EL (cell line): ENCODE measurements at places on chromosomes 5 and 9.
A peak's percentile ranks its signal among the peaks of the same experiment; 100 is the strongest.

DNA sequence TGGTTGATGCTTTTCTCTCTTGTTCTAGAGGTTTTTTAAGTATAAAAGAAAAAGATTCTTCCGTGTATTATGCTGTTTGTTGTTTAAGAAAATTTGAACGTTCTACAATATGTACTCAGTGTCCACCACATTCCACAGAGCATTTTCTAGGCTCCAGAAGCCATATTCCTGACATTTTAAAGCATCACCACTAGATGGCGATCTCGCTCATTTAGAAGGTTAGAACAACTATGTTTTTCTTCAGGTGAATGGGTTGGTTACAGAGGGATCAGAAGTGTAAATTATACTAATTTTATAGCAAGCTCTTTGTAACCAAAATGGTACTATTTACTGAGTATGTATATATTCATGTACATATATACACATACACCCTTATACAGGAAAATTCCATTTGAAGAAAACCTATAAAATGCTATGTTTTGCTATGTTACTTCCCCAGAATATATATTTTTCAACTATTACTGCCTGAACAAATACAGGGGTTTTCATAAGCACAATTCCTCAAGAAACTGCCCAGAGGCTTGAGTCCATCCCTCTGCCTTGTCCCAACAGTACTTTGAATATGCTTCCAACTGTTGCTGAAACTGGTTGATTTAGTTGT, 284.3 kb downstream of the CCDC171 start:
- DNase-seq, result peak; percentile 67

- DNase-seq, result no peak
These were observed 4.2 kb upstream of the SEMA4D start for GRCh38 chr9:89502038-89502601.

DNA sequence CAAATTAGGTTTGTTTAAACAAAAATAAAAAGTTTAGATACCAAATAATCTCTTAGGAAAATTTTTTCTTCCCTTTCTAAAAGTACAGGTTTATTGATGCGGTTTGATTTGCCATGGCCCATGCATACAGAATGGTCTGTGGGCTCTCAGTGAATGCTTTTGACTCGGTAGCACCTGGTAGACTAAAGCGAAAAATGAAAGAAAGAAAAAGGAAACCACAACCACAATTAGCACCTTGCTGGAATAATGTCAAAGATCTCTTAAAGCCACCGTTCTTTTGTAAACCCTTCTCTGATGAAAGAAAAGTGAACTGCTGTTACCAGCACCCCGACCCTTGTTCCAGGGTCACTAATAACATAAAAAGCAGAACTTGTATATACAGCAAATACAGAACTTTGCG, 157.9 kb downstream of the NFIB start:
- DNase-seq, result no peak

DNA sequence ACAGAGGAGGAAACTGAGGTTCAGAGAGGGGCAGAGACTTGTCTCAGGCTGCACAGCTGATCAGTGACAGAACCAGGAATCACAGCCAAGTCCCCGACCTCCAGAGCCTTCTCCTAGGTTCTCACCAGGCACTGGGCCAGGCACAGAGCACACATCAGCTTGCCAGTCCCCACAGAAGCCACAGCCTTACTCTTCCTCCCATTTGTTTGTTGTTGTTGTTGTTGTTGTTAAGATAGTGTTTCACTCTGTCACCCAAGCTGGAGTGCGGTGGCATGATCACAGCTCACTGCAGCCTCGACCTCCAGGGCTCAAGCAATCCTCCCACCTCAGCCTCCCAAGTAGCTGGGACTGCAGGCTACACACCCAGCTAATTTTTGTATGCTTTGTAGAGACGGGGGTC, 41.4 kb downstream of the NAIF1 start:
- DNase-seq, result no peak

- peak; percentile 73 for DNase-seq
These were observed 43.6 kb downstream of the ROPN1L start for GRCh38 chr5:10485142-10485795.

GRCh38 chr5:36870399-36871040, 6.0 kb upstream of the NIPBL start:
- DNase-seq, result peak; percentile 72

- peak; percentile 62 for DNase-seq
These were observed 31.7 kb upstream of the KCNMB1 start for GRCh38 chr5:170420806-170421412.

- DNase-seq, result no peak
These were observed 63.7 kb upstream of the PRR16 start for GRCh38 chr5:120400356-120400755.

DNA sequence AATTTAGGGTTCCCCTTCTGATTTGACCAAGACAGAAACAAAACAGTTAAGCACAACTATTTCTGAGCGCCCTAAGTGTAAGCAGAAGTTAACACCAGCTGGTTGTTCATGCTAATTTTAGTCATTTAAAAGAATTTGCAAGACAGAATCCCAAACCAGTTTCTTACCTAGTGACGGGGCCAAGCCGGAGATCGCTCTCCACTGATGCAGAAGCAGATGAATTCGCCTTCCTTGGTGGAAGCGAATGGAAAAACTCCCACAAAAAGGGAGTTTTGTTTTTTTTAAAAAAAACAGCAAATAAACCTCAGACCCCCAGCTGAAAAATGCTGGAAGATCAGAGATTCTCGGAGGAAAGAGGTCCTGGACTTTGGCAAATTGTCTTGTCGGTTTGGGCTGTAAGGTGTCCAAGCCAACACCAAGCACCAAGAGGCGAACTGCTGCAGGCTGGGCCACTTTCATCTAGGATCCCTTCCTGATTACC, 47.4 kb upstream of the GLDC start:
- no peak for DNase-seq

GRCh38 chr5:45336464-45336863, 359.7 kb downstream of the HCN1 start:
- no peak for DNase-seq

- DNase-seq, result no peak
These were observed 238.4 kb downstream of the NR2F1-AS1 start for GRCh38 chr5:93342563-93343061.

DNA sequence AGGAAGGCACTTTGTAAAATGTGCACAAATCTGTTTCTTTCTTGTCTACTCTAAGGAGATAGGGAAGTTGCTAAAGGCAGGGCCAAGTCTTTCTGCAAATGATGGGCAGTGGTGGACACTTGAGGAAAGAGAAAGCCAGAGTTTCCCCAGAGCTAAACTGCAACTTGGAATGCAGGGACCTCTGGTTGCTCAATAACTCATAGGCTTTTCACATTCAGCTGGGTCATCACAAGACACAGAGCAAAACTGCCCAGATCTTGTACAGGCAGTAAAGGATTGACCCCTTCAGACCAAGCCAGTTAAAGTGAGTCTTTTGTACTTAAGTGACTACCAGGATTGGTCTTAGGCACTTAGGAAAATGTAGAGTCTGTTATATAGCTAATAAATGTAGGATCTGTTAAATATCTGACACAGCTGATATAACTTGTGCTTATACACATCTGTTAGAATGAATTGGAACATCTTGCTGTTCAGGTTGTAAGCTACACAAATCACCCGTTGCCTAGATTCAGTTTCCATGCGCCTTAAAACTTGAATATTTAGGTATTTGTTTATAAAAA, 13.5 kb upstream of the AGXT2 start:
- peak; percentile 48 for DNase-seq

GRCh38 chr9:90578126-90578815, 64.4 kb downstream of the DIRAS2 start:
- DNase-seq, result no peak

GRCh38 chr9:98610211-98610610, 98.5 kb downstream of the GABBR2 start:
- DNase-seq, result no peak

DNA sequence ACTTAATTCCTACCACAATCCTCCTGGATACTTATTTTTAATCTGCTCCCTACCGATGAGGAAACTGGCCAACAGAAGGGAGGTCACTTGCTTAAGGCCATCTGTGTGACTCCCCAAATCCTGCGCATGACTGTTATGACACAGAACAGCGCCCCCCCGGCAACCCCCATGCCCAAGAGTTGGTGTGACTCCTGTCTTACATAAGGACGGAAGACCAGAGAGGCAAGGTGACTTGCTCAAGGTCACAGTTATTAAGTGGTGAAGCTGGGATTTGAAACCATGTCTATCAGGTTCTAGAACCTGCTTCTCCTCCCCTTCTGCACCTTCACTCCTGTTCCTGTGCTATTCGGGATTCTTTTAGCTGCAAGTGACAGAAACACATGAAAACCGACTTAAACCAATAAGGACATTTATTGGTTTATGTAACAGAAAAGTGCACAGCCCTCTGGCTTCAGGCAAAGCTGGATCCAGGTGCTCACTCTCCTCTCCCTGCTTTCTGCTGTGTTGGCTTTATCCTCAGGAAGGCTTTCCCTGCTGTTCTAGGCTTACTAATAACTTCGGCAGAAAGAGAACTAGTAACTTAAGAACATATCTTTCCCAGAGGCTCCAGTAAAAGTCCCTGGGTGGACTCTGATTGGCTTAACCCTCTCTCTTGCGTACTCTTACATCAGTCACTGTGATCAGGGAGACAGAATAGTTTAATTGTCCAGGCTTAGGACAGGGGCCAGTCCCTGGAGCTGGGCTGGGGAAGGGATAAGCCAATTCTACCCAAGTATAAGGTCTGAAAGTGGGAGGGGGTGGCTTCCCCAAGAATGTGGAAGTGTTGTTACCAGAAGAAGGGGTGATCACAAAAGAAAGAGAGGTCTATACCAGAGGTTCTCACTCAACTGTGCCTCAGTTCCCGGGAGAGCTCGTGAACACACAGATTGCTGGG, 43.7 kb downstream of the FGF18 start:
- DNase-seq, result no peak

- peak; percentile 74 for DNase-seq
These were observed 5.3 kb downstream of the SLC36A3 start for GRCh38 chr5:151298063-151298855.

DNA sequence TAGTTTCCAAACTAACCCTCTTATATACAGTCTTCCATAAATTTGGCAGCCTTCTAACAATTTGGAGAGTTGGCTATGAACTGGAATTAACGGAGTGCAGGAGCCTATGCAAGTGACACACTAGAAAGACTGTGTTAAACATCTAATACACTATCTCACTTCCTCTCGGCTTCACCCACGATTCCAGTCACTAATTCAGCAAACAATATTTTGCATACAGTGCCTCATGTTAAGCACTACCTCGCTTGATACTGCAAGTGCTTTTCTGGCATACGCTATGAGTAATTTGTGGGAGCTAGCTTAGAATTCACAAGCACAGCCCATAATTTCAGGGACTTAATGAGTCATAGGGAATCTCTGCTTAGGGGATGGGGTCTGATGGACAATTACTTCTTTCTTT, 102.5 kb downstream of the ST8SIA4 start:
- no peak for DNase-seq

- no peak for DNase-seq
These were observed 52.0 kb downstream of the SLC44A1 start for GRCh38 chr9:105296445-105296844.

- DNase-seq, result no peak
These were observed 166.0 kb upstream of the IRX2 start for GRCh38 chr5:2917524-2917923.

- DNase-seq, result no peak
These were observed 163.4 kb downstream of the RGS3 start for GRCh38 chr9:113626735-113627495.

DNA sequence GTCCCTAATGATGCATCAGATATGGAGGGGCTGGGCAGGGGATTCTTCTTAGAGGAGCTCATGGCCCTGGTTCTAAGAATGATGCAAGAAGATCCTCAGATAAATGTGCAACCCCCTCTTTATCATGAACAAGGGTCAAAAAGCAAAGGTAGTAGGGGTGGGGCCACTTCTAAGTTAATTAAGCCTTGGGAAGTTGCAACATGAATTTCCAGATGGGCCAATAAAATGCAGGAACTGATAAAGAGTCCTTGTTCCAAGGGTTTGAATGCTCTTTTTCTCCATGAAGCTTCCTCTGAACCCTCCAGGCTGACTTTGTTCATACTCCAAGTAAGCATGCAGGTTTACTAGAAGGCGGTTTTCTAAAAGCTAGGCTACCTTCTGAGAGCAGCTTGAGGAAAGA, 25.6 kb downstream of the PCA3 start:
- no peak for DNase-seq

DNA sequence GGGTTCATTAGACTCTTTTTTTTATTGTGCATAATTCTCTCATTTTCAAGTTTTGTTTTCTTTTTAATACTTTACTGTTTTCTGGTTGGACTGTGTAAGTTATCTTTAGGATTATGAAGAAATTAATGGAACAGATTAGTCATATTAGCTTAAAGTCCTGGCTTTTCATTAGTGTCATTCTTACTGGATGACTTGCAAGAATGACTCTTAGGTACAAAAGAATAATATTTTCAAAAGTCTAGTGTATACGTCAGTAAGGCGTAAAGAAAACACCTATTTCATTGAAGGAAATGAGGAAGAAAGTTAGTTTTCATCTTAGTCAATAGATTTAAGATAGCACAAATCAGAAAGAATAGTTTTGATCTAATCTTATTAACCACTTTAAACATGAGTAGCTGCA, 20.4 kb downstream of the UHRF2 start:
- DNase-seq, result peak; percentile 35

DNA sequence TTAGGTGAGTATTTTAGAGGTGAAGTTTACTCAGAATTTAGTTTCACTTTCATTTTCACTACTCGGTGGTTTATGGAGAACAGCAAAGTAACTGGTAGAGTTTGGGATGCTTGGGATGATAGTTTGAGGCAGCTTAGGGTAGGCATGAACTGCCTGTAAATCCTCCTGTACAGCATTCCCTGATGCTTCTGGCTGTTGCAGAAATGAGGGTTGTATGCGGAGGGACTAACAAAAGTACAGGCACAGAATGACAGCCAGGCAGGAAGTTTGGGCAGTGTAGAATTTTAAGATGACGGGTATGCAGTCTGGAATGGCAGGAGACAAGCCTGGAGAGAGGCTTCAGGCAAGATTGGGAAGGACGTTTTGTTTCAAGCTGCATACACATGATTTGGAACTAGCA, 48.0 kb upstream of the FAM120AOS start:
- peak; percentile 40 for DNase-seq

GRCh38 chr5:121221483-121221882, 630.2 kb upstream of the FTMT start:
- DNase-seq, result no peak

DNA sequence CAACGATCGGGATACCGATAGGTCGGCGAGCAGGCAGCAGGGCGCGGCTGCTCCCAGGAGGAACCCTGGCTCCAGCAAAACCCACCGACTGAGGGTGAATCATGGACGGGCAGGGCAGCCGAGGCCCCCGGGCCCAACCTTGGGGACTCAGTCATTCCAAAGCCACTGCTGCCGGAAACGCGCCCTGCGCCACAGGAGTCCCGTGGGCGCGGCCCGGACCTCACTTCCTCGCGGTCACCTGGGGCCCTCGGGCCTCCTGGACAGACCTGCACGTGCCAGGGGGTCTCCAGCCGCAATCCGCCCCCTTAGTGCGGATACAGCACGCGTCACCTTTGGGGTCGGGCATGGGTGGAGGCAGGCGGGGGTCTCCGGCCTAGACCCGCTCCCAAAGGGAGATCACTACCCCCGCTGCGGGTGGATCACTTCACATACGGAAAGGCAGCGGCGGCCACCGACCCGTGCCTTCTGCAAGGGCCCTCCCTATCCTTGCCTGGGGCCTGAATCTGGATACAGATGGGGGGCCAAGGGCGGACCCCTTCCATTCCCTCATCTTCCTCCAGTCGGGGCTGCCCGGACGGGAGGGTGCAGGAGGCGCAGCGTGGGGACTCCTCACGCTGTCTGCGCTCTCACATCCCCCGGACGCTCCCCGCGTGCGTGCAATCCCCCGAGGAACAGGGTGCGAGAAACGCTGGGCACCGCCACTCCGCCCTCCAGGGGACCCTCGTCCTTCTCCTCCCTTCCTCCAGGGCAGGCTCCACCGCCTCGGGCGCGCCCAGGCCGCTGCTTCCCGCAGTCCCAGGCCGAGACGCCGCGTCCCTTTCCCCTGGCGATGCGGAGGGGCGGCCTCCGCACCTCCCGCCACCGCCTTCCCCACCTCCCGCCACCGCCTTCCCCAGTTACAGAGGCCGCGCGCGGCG, 586 bp downstream of the TXN start:
- peak; percentile 71 for DNase-seq
